CD8-positive, alpha-beta memory T cell (primary cell): ENCODE measurements at places on chromosomes 6 and 20. TPM values are rescaled to one million over a fixed set of nuclear protein-coding genes. Genes with fewer than 3 reads are reported as not detected.

- H3K36me3 ChIP-seq, result no peaks in the 10 kb centered on the region
- DNase-seq, result no peak
- no peaks in the 10 kb centered on the region for H3K27me3 ChIP-seq
- H3K4me3 ChIP-seq, result no peak overlapping the region
- no peaks in the 10 kb centered on the region for H3K4me1 ChIP-seq
Observed at GRCh38 chr6:42158011-42158410, 15.2 kb upstream of the GUCA1A start.

DNA sequence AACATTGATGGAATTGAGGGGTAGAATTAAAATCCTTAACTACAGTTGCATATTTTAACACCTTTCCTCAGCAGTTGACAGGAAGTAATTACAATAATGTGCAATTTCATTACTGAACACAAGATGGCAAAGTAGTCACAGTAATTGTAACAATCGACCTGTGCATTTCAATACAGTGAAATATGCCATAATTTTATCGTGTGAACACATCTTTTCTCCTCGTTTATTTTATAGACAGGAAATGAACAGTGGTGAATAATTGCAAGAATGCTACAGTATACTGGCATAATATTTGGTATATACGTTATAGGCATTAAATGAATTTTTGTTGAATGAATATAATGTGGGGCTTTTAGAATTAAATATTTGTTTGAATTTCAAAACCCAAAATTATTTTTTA is 25.0 kb downstream of the CYB5R4 start:
- H3K36me3 ChIP-seq, result no peaks in the 10 kb centered on the region
- H3K27ac ChIP-seq, result no peak overlapping the region
- no peak overlapping the region for H3K4me3 ChIP-seq
- H3K27me3 ChIP-seq, result no peaks in the 10 kb centered on the region

DNA sequence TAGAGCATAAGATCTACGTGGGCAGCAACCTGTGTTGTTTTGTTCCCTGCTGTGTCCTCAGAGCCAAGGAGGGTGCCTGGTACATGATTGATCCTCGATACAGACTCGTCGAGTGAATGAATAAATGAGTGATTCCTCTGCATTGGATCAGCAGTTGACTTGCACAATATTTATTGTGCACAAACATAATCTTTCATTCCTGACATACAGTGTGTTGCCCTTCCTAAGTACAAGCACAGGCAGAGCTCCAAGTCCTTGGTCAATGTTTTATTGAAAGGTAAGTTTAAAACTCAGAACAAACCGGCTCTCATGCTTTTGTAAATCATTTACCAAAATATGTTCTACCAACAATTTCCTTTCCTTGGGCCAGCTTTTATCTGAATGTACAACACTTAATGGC is 57.4 kb downstream of the STMND1 start:
- no peak for DNase-seq
- no peaks in the 10 kb centered on the region for H3K27me3 ChIP-seq
- no peaks in the 10 kb centered on the region for H3K4me1 ChIP-seq

GRCh38 chr6:166036316-166037095 is 131.1 kb downstream of the TBXT start:
- H3K4me1 ChIP-seq, result no peaks in the 10 kb centered on the region
- no peak overlapping the region for H3K27ac ChIP-seq
- H3K27me3 ChIP-seq, result no peaks in the 10 kb centered on the region
- no peaks in the 10 kb centered on the region for H3K36me3 ChIP-seq
- DNase-seq, result no peak
- no peak overlapping the region for H3K4me3 ChIP-seq

DNA sequence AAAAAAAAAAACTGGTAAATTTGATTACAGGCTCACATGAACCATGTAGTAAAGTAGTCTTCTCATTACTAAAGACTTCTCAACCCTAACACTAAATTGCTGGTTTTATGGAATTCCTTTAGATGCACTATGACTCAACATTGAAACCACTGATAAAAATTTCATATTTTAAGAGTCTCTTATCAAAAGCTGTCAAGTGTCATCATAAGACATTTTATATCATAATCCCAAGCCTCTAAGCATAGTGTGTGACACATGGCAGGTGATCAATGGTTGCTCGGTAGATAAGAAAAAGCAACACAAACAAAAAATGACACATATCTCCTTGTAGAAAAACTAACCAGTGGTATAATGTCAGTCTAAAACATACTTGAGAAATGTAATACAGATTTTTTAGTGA is 258.4 kb downstream of the RNGTT start:
- no peak overlapping the region for H3K27ac ChIP-seq
- no peaks in the 10 kb centered on the region for H3K36me3 ChIP-seq
- no peaks in the 10 kb centered on the region for H3K27me3 ChIP-seq

- H3K27me3 ChIP-seq, result no peaks in the 10 kb centered on the region
- DNase-seq, result no peak
- no peak overlapping the region for H3K4me3 ChIP-seq
Observed at GRCh38 chr6:35154262-35154661, 13.1 kb upstream of the TCP11 start.

GRCh38 chr6:129774697-129775447 is 64.9 kb upstream of the ARHGAP18 start:
- no peak overlapping the region for H3K27ac ChIP-seq
- no peaks in the 10 kb centered on the region for H3K4me1 ChIP-seq
- peak; percentile 43 for DNase-seq
- H3K27me3 ChIP-seq, result no peaks in the 10 kb centered on the region

GRCh38 chr20:4817230-4817671 is 95.5 kb downstream of the PRND start:
- H3K27ac ChIP-seq, result no peak overlapping the region
- no peak overlapping the region for H3K4me3 ChIP-seq
- H3K27me3 ChIP-seq, result no peaks in the 10 kb centered on the region
- H3K36me3 ChIP-seq, result peaks cover 6% of the 10 kb centered on the region
- H3K4me1 ChIP-seq, result peaks cover 58% of the 10 kb centered on the region

DNA sequence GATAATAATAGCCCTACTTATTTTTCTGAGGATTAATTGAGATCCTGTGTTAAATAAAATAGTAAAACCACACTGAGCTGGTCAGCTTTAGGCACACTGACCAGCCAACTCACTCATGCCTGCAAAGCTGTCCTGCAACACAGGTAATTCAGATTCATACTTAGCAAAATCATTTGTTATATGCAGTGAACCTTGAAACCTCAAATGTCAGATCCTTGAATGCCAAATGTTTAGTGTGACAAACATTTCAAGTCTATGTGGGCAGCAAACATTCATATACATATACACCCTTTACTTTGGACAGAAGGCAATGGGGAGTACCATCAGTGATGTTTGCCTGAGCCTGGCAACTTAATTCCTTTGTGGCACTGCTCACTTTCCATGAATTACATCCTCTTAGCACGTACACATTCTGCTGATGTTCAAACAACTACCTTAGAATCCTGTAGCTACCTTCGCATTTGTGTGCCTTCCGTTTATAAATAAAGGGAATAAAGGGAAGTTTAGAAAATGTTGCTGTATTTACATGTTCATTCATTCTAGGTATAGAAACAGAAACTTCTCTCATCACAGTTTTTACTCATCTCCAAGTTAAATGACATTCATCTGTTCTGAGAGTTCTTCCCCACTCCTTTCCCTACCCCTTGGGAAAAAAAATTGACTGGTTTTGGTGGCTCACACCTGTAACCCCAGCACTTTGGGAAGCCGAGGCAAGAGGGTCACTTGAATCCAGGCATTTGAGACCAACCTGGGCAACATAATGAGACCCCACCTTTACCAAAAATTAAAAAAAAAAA is 140.8 kb downstream of the ZFAND3 start:
- H3K4me3 ChIP-seq, result no peak overlapping the region
- H3K36me3 ChIP-seq, result no peaks in the 10 kb centered on the region
- no peaks in the 10 kb centered on the region for H3K4me1 ChIP-seq
- no peaks in the 10 kb centered on the region for H3K27me3 ChIP-seq
- no peak overlapping the region for H3K27ac ChIP-seq
- DNase-seq, result no peak

- H3K27me3 ChIP-seq, result no peaks in the 10 kb centered on the region
- DNase-seq, result no peak
- no peak overlapping the region for H3K27ac ChIP-seq
- H3K4me1 ChIP-seq, result no peaks in the 10 kb centered on the region
- H3K36me3 ChIP-seq, result no peaks in the 10 kb centered on the region
- no peak overlapping the region for H3K4me3 ChIP-seq
Observed at GRCh38 chr6:49736017-49736508, 8.1 kb downstream of the CRISP3 start.

DNA sequence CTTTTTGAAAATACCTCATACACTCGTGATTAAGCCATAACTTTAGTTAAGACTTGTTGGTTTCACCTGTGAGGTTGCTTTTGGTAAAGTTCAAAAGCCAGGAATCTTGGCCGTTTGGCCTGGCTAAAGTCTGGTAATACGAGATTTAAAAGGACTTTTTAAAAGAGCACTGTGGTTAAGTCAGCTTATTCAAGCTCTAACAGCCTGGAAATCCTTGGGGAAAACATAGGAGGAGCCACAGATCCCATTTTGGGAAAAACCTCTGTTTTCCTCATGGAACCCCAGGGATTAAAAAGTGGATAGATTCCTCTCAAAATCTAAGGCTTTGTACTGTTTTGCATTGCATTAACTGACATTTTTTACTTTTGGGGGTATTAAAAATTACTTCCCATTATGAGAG is 13.7 kb upstream of the SLC22A16 start:
- H3K4me1 ChIP-seq, result no peaks in the 10 kb centered on the region
- H3K27me3 ChIP-seq, result peaks cover 4% of the 10 kb centered on the region
- H3K36me3 ChIP-seq, result no peaks in the 10 kb centered on the region
- no peak for DNase-seq

- H3K4me1 ChIP-seq, result peaks cover 14% of the 10 kb centered on the region
- DNase-seq, result no peak
- H3K4me3 ChIP-seq, result no peak overlapping the region
- no peaks in the 10 kb centered on the region for H3K27me3 ChIP-seq
Observed at GRCh38 chr6:108618623-108619152, 58.0 kb downstream of the FOXO3 start.

- no peak overlapping the region for H3K27ac ChIP-seq
- H3K4me3 ChIP-seq, result no peak overlapping the region
- DNase-seq, result no peak
Observed at GRCh38 chr20:51077686-51078060, 54.8 kb upstream of the KCNG1 start.

GRCh38 chr20:46221256-46221833 is 87.0 kb downstream of the CDH22 start:
- H3K27ac ChIP-seq, result no peak overlapping the region
- DNase-seq, result no peak
- no peaks in the 10 kb centered on the region for H3K36me3 ChIP-seq

DNA sequence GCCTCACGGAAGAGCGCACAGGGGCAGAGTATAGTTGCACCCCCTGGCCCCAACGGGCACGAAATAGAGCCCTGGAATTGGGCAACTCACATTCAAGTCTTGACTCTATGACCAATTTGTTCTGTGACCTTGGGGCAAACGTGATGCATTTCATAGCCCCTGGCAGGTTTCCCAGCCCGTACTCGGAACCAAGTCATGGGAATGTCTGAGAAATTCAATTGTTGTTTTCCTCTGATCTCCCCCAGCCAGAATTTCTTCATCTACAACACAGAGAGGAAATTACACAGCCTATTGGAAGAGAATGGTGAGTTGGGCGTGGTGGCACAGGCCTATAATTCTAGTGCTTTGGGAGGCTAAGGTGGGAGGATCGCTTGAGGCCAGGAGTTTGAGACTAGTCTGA is 322.3 kb upstream of the SULF2 start:
- no peaks in the 10 kb centered on the region for H3K36me3 ChIP-seq
- H3K4me1 ChIP-seq, result no peaks in the 10 kb centered on the region
- no peak for DNase-seq
- H3K4me3 ChIP-seq, result no peak overlapping the region

DNA sequence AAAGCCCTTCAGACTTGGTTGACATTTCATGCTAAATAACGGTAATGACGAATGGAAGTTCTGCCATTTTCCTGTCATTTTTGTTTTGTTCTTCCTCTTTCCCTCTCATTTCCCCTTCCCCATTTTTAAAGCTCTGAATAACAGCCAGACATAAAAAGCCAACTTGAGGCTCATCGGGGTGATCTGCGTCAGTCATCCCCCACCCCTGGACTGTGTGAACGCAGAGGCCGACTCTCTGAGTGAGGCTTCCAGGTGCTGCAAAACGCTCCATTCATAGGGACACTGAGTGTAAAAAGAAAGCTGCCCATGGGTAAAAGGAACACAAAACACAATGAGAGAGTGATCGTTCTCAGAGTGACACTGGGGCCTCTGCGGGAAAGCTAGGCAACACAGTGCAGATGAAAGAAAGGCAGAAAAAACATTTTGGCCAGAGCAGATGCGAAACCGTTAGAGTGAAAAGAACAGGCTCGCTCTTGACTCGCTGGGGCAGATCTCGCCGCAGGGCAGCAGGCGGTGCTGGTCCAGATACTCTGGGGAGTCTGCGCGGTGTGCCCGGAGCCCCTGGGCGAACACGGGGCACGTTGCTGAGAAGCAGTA is 684.8 kb downstream of the QKI start:
- H3K36me3 ChIP-seq, result no peaks in the 10 kb centered on the region
- H3K27ac ChIP-seq, result no peak overlapping the region
- H3K27me3 ChIP-seq, result no peaks in the 10 kb centered on the region
- H3K4me3 ChIP-seq, result no peak overlapping the region

DNA sequence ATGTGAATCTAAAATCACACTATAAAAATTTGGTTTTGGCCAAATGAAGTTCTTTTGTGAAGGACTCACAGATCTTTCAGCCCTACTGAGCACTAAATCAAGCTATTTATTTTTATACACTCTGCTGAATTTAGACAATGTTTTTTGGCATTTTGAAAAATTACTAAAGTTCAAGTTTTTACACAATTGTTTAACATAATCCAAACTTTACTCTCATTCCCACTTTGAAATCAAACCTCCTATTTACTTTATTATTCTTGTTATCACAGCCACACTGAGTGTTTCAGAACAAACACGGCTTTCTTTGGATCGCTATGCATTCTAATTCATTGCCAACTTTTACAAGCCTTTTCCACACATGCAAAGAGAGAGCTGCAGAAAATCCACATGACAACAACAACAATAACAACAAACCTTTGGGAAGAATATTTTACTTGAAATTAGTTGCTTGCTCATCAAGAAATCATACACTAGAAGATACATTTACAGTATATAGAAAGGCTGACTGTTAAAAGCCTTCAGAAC is 49.1 kb upstream of the TMEM30A start:
- H3K27me3 ChIP-seq, result no peaks in the 10 kb centered on the region
- H3K4me1 ChIP-seq, result no peaks in the 10 kb centered on the region
- no peaks in the 10 kb centered on the region for H3K36me3 ChIP-seq
- H3K27ac ChIP-seq, result no peak overlapping the region
- H3K4me3 ChIP-seq, result no peak overlapping the region

- H3K4me3 ChIP-seq, result peak overlapping the region; percentile 20
- no peaks in the 10 kb centered on the region for H3K27me3 ChIP-seq
- peak overlapping the region; percentile 35 for H3K27ac ChIP-seq
- no peaks in the 10 kb centered on the region for H3K36me3 ChIP-seq
- peaks cover 67% of the 10 kb centered on the region for H3K4me1 ChIP-seq
Observed at GRCh38 chr6:2861060-2861821, 19.6 kb upstream of the SERPINB1 start.

Gene MAP7
- total RNA-seq, result 0.50 TPM

Gene LY86
- 0.53 TPM for total RNA-seq

Gene FOXA2
- total RNA-seq, result not detected

Gene PTPRK
- 21.3 TPM for total RNA-seq

Gene DSP
- total RNA-seq, result not detected

Gene PDE7B
- total RNA-seq, result 0.24 TPM

Gene GLP1R
- total RNA-seq, result not detected

Gene MOG
- not detected for total RNA-seq
